ENCODE measurements at places on chromosomes 7 and 10.

- no peak for DNase-seq
These were observed 12.3 kb upstream of the CYTH3 start for GRCh38 chr7:6284461-6285360.

DNA sequence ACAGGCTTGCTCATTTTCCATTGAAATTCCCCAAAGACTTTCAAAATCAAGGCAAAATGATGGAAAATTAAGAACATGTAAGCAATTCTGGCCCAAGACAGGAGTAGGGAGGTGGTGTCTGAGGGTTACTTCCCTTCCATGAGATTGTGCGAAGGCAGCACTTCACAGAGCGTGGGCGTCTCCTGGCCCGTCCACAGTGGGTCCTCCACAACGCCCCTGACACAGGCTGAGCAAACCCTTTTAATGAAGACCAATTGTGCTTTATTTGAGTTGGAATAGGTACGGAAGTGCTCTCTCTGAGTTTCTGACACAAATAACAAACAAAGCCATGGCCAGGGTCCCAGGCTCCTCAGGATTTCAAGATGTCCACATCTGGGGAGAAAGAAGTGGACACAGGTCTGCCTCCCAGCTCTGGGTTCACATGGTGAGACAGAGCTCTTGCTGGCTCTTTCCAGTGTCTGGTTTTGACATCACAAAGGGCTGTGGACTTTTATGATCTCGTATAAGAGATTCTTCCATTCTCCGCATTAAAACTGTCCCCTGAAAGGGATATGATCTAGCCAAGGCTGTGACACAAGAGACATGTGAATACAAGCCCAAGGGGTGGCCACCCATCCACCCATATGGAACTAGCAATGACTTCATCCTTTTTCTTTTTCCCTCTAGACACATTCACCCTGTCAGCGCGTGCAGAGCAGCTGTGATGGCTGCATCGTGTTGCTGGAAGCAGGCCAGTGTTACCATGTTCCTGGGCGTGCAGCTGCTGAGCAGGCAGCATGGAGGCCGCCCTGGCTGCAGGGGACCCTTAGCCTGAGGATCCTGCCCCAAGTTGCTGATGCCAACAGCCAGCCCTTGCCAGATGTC lies 145.6 kb downstream of the ADAM12 start:
- no peak for DNase-seq

- DNase-seq = no peak
These were observed 96.6 kb upstream of the CACUL1 start for GRCh38 chr10:118851062-118852035.

- DNase-seq = no peak
These were observed 657.9 kb downstream of the NXPH1 start for GRCh38 chr7:9091282-9091681.

DNA sequence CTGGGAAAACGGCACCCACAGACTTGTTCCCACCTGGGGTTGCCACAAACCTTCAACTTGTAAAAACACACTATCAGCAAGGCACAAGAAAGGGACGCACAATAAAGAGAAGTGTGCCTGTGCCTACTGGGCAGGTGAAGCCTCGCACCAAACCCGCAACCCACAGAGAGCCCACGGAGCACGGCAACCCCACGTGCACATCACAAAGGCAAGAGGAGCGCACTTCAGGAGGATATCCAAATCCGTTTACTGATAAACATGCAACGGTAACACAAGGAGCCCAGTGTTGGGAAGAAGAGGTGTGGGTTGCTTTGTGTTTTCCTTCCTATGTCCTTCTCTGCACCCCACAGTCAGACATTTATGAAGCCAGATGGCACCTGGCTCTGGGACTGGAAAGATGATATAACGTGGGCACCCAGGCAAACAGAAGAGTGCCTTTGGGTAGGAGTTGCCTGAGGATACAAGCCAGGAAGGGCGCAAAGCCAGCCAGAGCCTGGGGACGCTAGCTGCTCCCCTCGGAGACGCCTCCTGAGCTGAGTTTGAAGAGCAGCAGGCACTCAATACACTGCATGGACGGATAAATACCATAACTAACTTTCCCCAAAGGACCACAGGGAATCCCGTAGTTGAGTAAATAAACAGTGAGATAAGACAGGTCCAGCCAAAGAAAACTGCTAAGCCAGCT lies 41.6 kb downstream of the TCERG1L start:
- DNase-seq = no peak

DNA sequence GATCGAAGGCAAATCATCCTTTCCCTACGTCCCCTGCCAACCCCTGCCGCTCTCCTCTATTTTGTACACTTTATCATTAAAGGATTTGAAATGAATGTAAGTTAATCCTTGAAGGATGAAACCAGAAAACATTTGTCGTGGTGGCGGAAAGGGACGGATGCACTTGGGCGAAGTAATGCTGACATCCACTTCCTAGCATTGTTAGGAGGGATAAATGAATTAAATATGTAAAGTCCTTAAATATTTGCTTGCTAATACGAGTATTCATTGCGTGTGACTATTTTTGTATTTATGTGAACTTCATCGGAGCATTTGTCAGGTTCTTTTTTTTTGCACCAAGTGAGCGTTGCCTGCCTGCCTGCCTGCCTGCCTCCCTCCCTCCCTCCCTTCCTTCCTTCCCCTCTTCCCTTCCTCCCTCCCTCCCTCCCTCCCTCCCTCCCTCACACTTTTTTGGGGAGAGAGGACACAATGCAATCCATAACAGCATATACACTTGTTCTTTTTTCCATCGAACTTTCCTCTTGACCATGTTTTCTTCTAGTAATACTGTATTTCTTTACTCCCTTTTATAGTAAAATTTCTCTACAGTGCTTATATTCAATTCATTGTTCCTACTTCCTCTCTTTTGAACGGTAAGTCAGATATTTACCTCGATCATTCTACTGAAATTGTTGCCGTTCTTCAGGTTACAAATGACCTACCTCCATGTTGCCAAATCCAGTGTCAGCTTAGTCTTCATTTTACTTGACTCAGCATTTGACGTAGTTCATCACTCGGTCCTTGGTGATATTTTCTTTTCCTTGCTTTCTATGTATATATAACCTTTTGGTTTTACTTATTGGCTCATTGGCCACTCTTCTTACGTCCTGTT lies 831 bp downstream of the CCDC7 start:
- no peak for DNase-seq

DNA sequence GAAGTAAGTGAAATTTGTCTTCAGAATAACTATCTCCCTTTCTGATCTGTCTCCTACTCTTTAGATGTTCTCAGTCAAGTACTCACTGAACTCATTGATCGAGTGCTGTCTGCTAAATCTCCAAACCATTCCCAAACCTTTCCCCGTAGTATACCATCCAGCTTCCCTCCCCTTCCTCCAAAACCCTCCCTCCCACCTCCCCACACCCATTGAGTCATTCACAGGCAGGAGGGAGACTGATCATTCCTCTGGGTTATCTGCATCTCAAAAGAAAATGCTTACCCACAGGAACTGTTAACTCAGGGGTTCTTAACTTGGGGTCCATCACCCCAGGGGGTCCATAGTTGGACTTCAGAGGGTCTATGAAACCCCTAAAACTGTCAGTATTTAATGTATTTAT lies 37.4 kb downstream of the GOT1 start:
- no peak for DNase-seq

GRCh38 chr10:12928571-12928970 lies 72.9 kb downstream of the CCDC3 start:
- no peak for DNase-seq

DNA sequence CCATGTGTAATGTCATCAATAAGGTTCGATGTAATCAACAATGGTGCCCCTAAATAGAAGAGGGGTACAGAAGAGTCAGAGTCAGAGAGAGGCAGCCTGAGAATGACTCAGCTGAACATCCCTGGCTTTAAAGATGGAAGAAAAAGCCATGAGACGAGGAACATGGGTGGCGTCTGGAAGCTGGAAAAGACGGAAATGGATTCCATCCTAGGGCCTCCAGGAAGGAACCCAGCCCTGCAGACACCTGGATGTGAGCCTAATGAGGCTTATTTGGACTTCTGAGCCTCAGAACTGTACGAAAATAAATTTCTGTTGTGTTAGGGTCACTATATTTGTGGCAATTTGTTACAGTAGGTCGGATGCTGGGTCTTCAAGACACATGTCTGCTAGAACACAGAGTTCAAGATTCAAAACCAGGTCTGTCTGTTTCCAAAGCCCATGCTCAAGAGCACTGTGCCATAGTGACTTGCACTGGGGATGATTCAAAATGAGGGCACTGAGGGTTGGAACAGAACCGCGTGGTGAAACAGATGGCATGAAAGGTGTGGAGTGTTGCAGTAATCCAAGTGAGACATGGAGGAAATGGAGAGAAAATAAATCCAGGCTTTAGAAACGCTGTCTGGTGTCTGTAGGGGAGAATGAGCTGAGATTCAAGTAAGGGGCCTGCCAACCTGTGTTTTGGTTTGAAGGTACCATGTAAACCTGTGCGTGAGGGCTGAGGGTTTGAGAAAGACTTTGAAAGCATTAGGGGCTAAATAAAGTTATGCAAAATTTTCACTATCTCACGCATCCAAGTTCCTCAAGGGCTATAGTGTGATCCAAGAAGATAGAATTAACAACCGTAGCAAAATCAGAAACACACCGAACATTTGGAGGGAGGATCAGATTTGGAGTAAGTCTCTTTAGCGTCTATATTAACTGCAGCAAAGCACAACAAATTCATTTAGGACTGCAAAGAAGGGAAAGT lies 849.1 kb upstream of the AUTS2 start:
- DNase-seq = no peak

- no peak for DNase-seq
These were observed 263.1 kb downstream of the MAD1L1 start for GRCh38 chr7:1969459-1970284.

DNA sequence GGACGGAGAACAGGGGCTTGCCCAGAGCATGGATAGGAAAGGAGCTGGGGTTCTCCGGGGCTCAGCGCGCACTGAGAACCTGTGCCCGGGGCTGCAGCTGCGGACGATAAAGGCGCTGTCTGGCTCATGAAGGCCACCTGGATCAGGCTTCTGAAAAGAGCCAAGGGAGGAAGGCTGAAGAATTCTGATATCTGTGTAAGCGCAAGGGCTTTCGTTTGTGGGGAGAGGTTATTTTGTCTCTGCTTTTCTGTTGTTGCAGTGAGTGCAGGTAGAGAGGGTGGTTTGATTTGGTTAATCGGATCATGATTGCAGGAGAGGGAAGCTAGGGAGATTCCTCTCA lies 250.5 kb downstream of the NSUN6 start:
- no peak for DNase-seq

GRCh38 chr7:28686418-28686800 lies 271.7 kb downstream of the TRIL start:
- no peak for DNase-seq

DNA sequence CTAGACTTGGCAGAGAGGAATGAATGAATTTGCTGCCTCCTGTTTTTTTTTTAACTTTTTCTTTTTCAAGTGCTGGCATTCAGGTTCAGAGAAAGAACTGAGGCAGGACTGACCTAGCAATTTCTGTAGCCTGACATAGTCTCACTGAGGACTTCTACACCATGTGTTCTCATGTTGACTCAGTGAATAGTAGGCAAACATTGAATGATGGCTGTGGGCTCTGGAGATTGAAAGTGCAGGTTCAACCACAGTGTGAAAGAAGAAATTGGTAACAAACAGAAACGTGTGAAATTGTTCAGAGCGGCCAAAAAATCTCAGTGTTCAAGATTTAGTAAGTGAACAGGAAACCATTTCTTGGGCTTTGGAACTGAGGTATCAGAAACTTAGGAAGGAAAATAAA lies 322.4 kb upstream of the GHITM start:
- DNase-seq = no peak

- DNase-seq = no peak
These were observed 59.6 kb upstream of the NXPH1 start for GRCh38 chr7:8373851-8374250.

- DNase-seq = no peak
These were observed 15.9 kb downstream of the TMEM209 start for GRCh38 chr7:130189343-130189742.

DNA sequence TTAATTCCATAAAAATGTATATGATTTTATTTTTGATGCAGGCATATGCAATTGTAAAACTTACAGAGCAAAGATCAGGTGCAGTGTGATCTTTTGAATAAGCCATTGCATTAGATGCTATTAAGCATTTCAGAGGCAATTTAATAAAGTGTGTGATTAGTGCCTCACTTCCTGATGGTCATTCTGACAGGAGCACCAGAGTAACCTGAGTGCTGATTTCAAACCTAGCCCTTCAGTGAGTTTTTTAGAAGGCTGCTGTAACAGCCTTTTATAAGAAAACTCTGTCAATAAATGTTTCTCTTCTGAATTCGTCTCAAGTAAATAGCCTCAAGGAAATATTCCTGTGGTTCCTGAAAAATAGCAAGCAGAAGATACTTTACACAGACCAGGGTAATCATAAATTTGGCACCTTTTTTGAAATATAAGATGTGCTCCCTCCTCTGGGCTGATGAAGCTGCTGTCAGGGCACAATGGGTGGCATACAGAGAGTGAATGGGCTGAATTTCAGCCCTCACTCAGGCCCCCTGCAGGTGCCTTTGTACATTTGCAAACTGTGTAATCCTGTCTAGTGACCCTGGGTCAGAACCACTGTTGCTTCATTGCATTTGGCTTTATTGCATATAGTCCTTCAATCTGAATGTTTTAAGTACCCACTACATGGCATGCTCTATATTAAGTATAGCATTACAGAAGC lies 193.7 kb upstream of the CSTF2T start:
- no peak for DNase-seq

GRCh38 chr7:24905996-24906770 lies 73.8 kb downstream of the OSBPL3 start:
- no peak for DNase-seq

- no peak for DNase-seq
These were observed 59.3 kb downstream of the C7orf25 start for GRCh38 chr7:42852531-42852930.

- no peak for DNase-seq
These were observed 399.1 kb downstream of the GATA3 start for GRCh38 chr10:8453587-8453986.

DNA sequence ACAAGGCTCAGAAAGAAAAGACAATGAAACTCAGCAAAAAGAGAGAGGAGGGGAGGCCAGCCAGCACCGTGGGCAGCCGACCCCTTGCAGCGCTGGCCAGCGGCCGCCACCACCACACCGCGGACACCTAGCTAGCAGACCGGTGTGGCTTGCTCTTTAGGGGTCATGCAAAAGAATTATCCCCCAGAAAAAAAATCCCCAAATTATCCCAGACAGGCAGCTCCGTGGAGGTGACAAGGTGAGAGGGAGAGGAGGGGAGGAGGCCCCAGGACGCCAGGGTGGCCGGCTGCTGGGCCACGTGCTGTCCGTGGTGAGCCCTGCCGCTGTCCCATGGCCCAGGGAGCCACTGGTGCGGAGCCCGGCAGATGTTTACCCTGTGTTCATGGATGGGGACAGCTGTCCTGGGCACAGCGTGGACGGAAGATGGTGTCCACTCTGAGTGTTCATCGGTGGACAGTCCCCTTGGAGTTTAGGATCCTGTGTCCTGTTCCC lies 16.5 kb downstream of the YKT6 start:
- DNase-seq = no peak

- DNase-seq = no peak
These were observed 2.4 kb upstream of the INPP5A start for GRCh38 chr10:132535065-132535651.

DNA sequence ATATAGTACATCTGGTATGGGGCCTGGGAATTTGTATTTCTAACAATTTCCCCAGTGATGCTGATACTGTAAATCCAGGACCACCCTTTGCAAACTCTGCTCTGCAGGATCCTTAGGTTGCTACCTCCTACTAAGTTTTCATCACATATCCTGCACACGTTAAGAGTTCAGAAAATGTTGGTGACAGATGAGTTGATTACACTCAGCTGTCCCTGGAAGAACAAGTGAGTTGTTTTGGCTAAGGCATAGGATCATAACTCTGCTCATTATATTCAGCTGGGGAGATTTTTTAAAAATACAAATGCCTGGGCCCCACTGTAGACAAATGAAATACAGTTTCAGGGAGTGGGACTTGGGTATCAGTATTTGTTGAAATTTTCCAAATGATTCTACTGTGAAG lies 274.6 kb upstream of the HABP2 start:
- no peak for DNase-seq
